ENCODE measurements at places on chromosomes 6 and 20. TPM values are rescaled to one million over a fixed set of nuclear protein-coding genes. Genes with fewer than 3 reads are reported as not detected.

Gene RBPJL
- not detected for polyA plus RNA-seq

Gene FRS3
- 25.3 TPM for polyA plus RNA-seq

Gene FAM83C
- polyA plus RNA-seq, result not detected

Gene VSX1
- polyA plus RNA-seq, result not detected

Gene MEI4
- polyA plus RNA-seq, result 0.15 TPM

Gene GMPR
- polyA plus RNA-seq, result 32.0 TPM

Gene LGSN
- not detected for polyA plus RNA-seq

Gene LPIN3
- polyA plus RNA-seq, result 9.5 TPM

Gene BRPF3
- 9.4 TPM for polyA plus RNA-seq

Gene DIDO1
- polyA plus RNA-seq, result 28.3 TPM
